Fibroblast of lung (primary cell): ENCODE measurements at places on chromosomes 5 and 9. TPM values are rescaled to one million over a fixed set of nuclear protein-coding genes. Genes with fewer than 3 reads are reported as not detected.

GRM6 gene
- total RNA-seq: not detected in 2 replicates

WDR70 gene
- total RNA-seq: 34.0 and 37.5 TPM in 2 replicates

CNTNAP3 gene
- under 0.01 TPM in 1 of 2 replicates, not detected in the other for total RNA-seq

COL15A1 gene
- 41.0 and 43.9 TPM in 2 replicates for total RNA-seq

SLC28A3 gene
- under 0.01 and 0.17 TPM in 2 replicates for total RNA-seq

ZNF883 gene
- 6.2 and 9.7 TPM in 2 replicates for total RNA-seq

TOR4A gene
- 12.6 and 22.1 TPM in 2 replicates for total RNA-seq

SPINK7 gene
- not detected in 2 replicates for total RNA-seq

SHISAL2B gene
- not detected in 2 replicates for total RNA-seq

BRD3 gene
- total RNA-seq: 7.7 and 10.4 TPM in 2 replicates

SLC6A7 gene
- not detected in 2 replicates for total RNA-seq

CDH12 gene
- total RNA-seq: not detected in 2 replicates

ANKRD31 gene
- 0.26 and 0.33 TPM in 2 replicates for total RNA-seq

FYB1 gene
- under 0.01 TPM in 1 of 2 replicates, not detected in the other for total RNA-seq

PCDHAC1 gene
- 0.51 and 0.66 TPM in 2 replicates for total RNA-seq

PCDHGA2 gene
- 2.8 and 4.5 TPM in 2 replicates for total RNA-seq

SLC36A3 gene
- total RNA-seq: not detected in 2 replicates

IFNA21 gene
- total RNA-seq: not detected in 2 replicates

MZB1 gene
- 0.17 TPM in 1 of 2 replicates, not detected in the other for total RNA-seq

ARID3C gene
- under 0.01 and 0.17 TPM in 2 replicates for total RNA-seq

PKN3 gene
- total RNA-seq: 1.3 and 1.7 TPM in 2 replicates

SMAD5 gene
- total RNA-seq: 43.4 and 44.3 TPM in 2 replicates

MAMDC2 gene
- total RNA-seq: 5.4 and 23.0 TPM in 2 replicates

GAS1 gene
- 7.4 and 15.2 TPM in 2 replicates for total RNA-seq

RLN1 gene
- not detected in 2 replicates for total RNA-seq

CTXN3 gene
- total RNA-seq: not detected in 2 replicates

COL23A1 gene
- under 0.01 TPM in 1 of 2 replicates, not detected in the other for total RNA-seq

PKD2L2 gene
- 0.26 TPM in 1 of 2 replicates, not detected in the other for total RNA-seq
